Kidney (tissue), 22 donors: ENCODE measurements at places on chromosomes 4 and X. TPM values are rescaled to one million over a fixed set of nuclear protein-coding genes. Genes with fewer than 3 reads are reported as not detected.

The NALF2 gene
- total RNA-seq, result 2.0 TPM

The DEFB131A gene
- total RNA-seq, result not detected

- no peaks in the 10 kb centered on the region for H3K36me3 ChIP-seq
- DNase-seq, result no peak
- no peak overlapping the region for H3K4me3 ChIP-seq
- H3K4me1 ChIP-seq, result no peaks in the 10 kb centered on the region
These were observed 5.8 kb upstream of the TET2 start for GRCh38 chr4:105140684-105141490.

The UGT2B7 gene
- total RNA-seq, result 161 TPM

The GATA1 gene
- total RNA-seq, result 0.60 TPM

The NUDT11 gene
- 0.85 TPM for total RNA-seq
